Hematopoietic multipotent progenitor cell treated with erythropoietin and hydrocortisone succinate and interleukin-3 and kit ligand, for 8 days (in vitro differentiated cells): ENCODE measurements at places on chromosomes 7 and 10.

DNA sequence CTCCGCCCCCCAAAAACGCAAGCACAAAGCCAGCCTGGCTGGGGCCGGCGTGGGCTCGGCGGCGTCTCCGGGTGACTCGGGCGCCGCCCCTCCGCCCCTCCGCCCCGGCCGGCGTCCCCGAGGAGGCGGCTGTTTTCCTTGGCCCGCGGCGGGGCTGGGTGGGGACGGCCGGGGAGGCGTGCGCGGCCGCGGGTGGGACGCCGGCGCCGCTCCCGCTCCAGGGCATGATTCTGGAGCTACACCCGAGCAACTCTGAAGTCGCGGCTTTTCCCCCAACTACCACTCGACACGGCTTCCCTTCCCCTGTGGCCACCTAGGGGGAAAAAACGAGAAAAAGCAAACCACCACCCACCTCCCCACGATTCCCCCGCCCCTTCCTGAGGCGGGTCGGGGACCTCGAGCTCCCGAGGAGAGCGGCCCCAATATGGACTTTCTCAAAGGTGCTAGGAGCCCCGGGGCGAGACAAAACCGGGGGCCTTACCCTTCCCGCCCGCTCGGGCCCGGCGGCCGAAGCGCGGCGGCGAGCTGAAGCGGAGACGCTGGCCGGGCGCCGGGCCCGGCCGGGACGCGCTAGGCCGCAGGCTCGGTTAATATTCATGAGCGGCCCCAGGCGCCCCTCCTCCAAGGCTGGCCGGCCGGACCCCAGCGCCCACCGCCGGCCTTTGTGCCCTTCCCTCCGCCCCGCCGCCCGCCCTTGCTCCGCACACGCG is 856 bp downstream of the ARHGAP21 start:
- DNase-seq: peak; percentile 61

DNA sequence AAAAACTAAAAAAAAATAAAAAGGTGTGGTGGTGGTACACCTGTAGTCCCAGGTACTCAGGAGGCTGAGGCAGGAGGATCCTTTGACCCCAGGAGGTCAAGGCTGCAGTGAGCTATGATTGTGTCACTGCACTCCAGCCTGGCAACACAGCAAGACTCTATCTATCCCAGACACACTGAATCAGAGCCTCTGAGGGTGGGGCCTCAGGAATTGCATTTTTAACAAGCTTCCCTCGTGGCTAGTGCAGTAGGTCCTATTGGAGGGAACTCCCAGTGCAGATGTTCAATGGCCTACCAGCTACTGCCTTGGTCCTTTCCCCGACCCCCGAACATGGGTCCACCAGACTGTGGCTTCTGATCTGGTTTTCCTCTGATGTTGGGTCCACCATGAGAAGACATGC is 14.9 kb downstream of the STRA8 start:
- DNase-seq: no peak

DNA sequence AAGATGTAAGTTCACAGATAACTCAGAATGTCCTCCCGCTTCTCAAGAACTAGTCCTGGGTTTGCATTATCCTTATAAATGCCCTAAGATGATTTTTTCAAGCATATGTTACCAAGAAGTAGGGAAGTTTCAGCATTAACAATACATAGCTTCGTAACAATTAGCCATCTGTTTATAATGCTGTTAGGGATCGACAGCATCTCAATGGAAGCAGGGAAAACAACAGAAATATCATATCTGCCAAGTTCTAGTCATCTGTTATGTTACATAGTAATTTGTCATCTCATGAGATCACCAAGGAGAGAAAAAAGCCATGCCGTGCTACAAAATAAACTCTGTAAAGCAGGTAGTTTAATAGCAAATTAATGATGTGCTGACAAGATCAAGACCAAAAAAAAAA is 731.5 kb upstream of the C7orf33 start:
- DNase-seq: no peak

GRCh38 chr10:38159004-38159403 is 64.9 kb downstream of the ZNF37A start:
- DNase-seq: no peak
